Endothelial cell (in vitro differentiated cells): ENCODE measurements at places on chromosomes 5 and 9.

DNA sequence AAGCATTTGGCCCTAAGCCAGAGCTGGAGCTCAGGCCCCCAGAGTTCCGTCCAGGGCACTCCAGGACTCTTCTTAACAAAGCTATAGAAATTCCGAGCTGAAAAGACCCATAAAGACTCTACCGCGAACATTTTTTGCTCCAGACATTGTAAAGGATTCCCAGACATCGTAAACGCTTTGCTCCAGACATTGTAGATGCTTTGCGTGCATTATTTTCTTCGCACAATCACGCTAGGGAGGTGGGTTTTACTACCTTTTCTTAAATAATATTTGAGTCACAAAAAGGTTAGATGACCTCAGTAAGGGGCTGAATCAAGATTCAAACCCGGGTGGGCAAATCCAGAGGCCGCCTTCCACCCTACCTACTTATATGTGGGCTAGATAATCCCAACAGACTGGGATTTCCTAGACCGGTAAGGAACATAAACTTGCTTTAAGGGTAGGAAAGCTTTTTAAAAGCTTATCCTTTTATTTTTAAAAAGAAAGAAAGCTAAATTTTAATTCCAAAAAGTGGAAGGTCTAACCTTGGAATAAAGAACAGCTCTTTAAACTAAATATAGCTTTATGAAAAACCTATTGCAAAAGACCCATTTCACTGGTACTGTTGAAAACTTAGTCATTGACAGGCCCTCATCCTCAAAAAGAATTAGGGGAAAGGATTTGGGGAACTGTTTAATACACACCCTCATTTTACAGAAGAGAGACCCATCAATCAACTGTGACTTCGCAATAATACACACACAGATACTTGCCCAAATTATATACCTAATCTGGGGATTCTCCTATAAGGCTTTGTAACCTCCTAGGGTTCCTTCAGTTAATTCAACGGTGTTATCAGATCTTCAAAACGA, 822 bp upstream of the TNIP1 start:
- peak overlapping the region; percentile 92 for H3K4me3 ChIP-seq
- peaks cover 32% of the 10 kb centered on the region for H3K4me1 ChIP-seq
- no peak for DNase-seq
- H3K27me3 ChIP-seq = peaks cover 14% of the 10 kb centered on the region

- H3K27me3 ChIP-seq = peaks cover 3% of the 10 kb centered on the region
- peaks cover 4% of the 10 kb centered on the region for H3K36me3 ChIP-seq
- DNase-seq = peak; percentile 18
- H3K4me3 ChIP-seq = peak overlapping the region; percentile 89
- H3K4me1 ChIP-seq = peaks cover 2% of the 10 kb centered on the region
Measured at GRCh38 chr5:157266286-157267007, 524 bp downstream of the CYFIP2 start.

GRCh38 chr5:21680196-21680595, 1172.9 kb downstream of the CDH12 start:
- peaks cover 17% of the 10 kb centered on the region for H3K4me1 ChIP-seq
- no peak overlapping the region for H3K4me3 ChIP-seq
- DNase-seq = no peak
- no peaks in the 10 kb centered on the region for H3K36me3 ChIP-seq

- peaks cover 5% of the 10 kb centered on the region for H3K27me3 ChIP-seq
- peaks cover 6% of the 10 kb centered on the region for H3K4me1 ChIP-seq
- H3K4me3 ChIP-seq = no peak overlapping the region
Measured at GRCh38 chr9:127492616-127493015, 41.3 kb downstream of the LRSAM1 start.

DNA sequence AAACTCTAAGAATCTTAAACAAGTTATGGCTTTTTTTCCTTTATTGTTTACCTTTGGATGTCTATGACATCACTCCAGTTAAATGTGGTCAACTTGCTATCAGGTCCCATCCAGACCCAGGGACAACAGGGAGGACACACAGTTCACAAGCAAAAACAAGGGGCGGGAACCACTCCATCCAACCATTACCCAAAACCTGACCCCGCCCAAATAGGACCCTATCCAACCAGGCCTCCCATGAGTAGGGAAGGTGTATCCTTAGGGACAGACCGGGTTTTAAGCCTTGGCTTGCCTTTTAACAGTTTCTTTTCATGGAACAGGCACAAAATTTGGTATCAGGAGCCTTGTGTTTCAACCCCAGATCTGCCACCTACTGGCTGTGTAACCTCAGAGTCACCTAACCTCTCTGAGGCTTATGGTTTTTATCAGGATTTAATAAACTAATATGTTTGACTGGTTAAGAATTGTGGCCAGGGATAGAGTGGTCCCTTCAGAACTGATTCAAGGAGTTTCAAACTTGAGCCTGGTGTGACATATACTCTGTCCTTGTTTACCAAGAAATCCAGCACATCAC, 127.7 kb upstream of the RAD23B start:
- H3K27me3 ChIP-seq = no peaks in the 10 kb centered on the region
- H3K27ac ChIP-seq = no peak overlapping the region
- no peaks in the 10 kb centered on the region for H3K36me3 ChIP-seq
- DNase-seq = no peak
- no peak overlapping the region for H3K4me3 ChIP-seq
- H3K4me1 ChIP-seq = peaks cover 6% of the 10 kb centered on the region

- no peaks in the 10 kb centered on the region for H3K27me3 ChIP-seq
- no peak overlapping the region for H3K4me3 ChIP-seq
- no peak for DNase-seq
- H3K4me1 ChIP-seq = peaks cover 4% of the 10 kb centered on the region
Measured at GRCh38 chr5:178068293-178068692, 45.0 kb upstream of the N4BP3 start.

DNA sequence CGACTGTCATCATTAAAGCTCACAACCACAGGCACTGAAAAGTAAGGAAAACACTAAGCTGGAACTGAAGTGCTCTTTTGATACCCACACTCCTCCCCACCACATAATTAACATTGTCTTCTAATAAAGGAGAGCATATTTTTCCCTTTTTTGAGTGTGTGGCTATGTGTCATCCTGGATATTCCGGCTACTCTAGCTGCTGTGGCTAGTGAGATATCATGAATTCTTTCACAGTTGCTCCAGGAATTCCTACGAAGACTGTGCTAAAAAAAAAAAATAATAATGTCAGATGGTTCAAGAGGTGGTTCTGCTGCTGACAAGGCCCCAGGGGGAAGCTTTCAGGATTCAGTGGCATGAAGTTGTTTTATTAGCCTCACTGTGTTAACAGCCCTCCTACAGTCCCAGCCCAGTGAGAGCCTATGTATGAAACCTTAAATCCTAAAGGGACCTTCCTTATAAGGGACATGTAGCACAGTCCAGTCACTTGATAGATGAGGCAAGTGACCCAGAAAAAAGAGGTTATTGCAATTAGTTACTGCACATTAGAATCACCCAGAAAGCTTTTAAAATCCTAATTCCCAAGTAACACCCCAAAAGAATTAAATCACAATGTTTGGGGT, 46.6 kb downstream of the TMEM252 start:
- H3K27ac ChIP-seq = no peak overlapping the region
- H3K36me3 ChIP-seq = no peaks in the 10 kb centered on the region
- no peaks in the 10 kb centered on the region for H3K27me3 ChIP-seq
- H3K4me1 ChIP-seq = peaks cover 7% of the 10 kb centered on the region
- no peak for DNase-seq

DNA sequence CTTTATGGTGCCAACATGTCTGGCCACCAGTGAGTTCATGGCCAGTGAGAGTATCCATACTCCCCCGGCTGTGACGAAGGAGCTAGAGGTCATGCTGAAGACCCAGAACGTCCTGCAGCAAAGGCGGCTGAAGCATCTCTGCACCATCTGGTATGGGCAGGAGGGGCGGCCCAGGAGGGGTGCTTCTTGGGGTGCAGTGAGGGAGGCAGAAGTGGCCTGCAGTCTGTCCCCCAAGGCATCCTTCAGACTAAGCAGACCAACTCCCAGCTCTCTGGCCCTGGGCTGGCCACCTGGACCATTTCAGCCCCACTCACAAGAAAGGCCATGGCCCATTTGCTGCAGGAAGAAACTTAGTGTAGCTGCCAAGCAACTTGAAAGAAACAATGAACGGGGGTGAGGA, 11.0 kb downstream of the CCDC180 start:
- no peak overlapping the region for H3K4me3 ChIP-seq
- peaks cover 25% of the 10 kb centered on the region for H3K4me1 ChIP-seq
- H3K27me3 ChIP-seq = peaks cover 9% of the 10 kb centered on the region
- DNase-seq = no peak

GRCh38 chr9:130431536-130432303, 13.0 kb upstream of the ASS1 start:
- H3K27ac ChIP-seq = no peak overlapping the region
- peaks cover 13% of the 10 kb centered on the region for H3K27me3 ChIP-seq
- peaks cover 2% of the 10 kb centered on the region for H3K4me1 ChIP-seq
- peaks cover 4% of the 10 kb centered on the region for H3K36me3 ChIP-seq

DNA sequence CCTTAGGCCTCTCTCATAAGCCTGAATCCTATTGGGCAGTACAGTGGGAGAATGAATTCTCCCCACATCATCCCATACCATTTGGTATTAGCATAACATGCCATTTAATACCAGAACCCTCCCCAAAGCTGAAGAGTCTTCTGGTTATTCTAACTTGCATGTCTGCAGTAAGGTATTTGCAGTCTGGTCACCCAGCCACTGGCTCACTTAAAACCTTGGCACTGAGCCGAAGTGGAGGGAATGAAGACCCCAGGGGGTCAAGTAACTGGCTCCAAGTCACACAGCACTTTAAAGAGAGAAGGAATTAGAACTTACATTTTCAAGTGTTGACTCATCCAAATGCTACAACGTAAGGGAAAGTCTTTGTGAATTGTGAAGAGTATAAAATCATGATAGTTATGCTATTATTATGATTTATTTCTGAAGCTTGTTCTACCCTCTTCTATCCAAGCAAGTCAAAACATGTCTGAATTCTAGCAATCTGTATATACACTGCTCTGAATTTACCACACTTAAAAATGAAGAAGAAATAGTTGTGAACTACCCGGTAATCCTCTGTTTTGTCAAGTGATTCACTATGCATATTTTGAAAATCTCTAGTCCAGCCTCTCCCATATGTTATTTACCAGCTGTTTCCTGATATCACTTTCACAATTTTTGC, 28.5 kb downstream of the GLRA1 start:
- no peak overlapping the region for H3K4me3 ChIP-seq
- DNase-seq = no peak
- H3K27me3 ChIP-seq = peaks cover 2% of the 10 kb centered on the region
- H3K27ac ChIP-seq = no peak overlapping the region
- no peaks in the 10 kb centered on the region for H3K4me1 ChIP-seq
- H3K36me3 ChIP-seq = no peaks in the 10 kb centered on the region

DNA sequence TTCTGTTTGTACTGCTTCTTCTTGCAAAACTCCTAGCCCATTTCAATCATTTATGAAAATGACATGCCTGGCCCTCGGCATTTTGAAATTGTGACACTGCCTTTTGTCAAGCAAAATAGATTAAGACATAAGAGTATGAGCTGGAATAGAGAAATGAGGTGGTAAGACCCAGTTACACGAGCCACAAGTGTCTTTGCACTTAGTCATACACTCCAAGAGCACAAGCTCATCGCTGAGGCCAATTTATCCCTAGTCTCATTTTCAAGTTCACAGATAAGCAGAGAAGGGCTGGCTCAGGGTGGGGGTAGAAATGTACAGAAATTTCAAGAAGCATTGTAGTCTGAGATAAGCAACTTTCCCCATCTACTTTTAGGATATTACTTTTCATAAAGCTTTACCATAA, 40.6 kb upstream of the MAP1B start:
- DNase-seq = no peak
- no peaks in the 10 kb centered on the region for H3K36me3 ChIP-seq
- H3K4me1 ChIP-seq = peaks cover 4% of the 10 kb centered on the region
- no peak overlapping the region for H3K4me3 ChIP-seq
- H3K27ac ChIP-seq = no peak overlapping the region
